Head of caudate nucleus (tissue), 42 donors: ENCODE measurements at places on chromosomes 5 and 9.
A peak's percentile ranks its signal among the peaks of the same experiment; 100 is the strongest.

- no peak for DNase-seq
Observed at GRCh38 chr5:153515301-153515700, 24.8 kb downstream of the GRIA1 start.

DNA sequence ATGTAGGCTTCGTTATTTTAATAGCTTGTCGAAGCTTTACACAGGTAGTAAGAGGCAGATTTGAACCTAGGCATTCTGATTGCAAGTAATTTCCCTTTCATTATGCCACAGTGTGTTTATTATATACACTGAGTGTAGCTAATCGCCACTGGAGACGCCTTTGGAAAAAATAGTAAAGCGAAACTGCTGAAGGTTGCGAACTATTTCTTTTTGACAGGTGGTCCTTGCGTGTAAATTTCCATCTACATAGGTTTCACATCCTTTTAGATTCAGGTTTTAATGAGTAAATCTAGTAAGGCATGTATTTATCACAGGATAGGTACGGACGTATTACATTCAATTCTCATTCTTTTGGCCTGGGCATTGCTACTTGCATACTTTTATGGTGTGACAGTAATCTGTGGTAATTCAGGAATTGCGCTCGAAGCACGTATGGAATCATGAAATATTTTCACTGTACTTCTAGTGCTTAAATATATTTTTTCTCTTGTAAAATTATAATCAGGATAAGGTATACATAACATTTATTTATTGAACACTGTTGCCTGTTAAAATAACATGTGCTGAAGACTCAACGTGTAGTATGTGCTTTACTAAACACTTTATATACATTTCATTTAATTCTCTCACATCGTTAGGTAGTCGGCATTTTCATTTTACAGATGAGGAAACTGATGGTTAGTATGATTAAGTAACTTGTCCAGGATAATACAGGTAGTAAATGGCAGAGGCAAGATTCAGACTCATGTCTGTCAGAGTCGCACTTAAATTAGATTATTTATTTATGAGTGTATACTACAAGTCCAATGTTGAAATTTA is 1.8 kb downstream of the MARCHF6 start:
- DNase-seq, result no peak

DNA sequence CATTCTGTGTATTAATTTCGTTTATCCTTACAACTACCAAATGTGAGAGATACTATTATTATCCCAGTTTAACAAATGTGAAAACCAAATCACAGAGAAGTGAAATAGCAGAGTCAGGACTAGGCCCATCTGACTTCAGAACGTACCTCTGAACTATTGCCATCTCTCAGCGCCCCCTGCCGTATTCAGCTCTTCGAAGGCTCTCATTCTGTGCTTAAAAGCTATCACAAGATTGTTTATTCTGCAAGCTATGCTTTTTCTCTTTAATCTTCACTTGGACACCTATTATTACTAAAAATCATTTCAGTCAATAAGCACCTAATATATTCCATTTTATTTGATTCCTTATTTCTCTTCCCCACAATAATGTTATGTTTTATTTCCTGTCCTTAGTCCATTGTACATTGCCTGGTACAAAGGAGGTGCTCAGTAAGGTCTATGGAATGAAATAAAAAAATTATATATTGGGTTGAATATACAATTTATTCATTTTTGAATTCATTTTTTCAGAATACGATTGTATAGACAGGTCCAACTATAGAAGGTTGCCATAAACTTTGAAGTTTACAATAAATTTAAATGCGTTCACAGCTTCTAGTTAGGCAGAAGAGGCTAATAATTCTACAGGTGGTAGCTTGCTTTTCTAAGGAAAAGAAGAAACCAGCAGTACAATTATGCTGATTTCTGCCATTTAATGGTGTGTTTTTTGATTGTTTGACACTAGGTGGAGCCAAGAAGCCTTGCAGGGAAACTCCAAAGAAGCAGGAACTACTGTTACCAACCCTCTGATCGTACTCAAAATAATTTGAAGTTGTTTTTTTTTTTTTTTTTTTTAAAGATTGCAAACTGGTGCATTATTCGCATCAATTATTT is 202.2 kb upstream of the DMRTA1 start:
- DNase-seq, result no peak

DNA sequence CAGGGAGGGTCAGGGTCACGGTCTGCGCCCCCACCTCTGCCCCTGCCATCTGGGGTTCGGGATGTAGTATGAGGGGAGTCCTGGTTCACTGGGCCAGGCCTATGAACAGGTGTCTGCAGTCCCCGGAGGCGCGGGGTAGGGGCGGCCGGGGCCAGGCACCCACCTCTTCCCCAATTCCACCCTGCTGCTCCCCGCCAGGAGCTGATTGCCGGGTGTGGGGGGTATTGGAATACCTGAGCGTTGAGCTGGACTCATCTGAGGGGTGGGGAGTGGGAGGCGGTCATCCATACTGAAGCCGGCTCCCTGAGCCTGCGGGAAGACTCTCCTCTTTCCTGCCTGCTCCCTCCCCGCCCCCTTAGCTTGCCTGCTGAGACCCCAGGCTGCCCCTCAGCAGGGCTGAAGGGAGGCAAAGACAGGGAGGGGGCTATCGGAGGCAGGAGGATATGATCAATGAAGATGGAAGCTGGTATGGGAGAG is 679 bp downstream of the SLC6A7 start:
- no peak for DNase-seq

- no peak for DNase-seq
Observed at GRCh38 chr5:62306323-62306895, 403 bp downstream of the KIF2A start.

GRCh38 chr5:22899341-22899740 is 46.2 kb upstream of the CDH12 start:
- no peak for DNase-seq

DNA sequence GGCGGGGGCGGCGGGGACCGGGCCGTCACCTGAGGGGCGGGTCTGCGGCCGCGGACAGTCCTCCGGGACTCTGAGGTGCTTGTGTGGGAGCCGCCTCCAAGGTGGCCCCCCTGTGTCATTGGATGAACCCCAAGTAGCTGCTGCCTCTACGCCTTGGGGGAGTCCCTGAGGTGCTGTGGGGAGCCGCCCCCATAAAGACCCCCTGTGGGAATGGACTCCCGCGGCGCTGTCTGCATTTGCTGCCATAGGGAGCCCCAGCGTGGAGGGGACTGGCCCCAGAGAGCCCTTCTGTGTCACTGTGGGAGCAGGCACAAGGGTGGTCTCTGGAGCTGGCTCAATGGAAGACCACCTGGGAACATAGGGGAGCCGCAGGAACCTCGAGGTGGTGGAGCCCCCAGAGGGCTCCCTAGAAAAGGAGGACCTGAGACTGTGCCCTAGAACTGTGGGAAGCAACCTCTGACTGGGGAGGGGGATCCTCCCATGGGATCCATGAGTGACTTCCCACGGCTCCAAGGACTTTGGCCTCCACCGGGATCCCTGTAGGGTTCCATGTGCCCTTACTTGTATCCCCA is 412 bp downstream of the PHF24 start:
- no peak for DNase-seq

GRCh38 chr9:21121079-21121478 is 20.6 kb downstream of the IFNW1 start:
- no peak for DNase-seq

- DNase-seq, result no peak
Observed at GRCh38 chr9:121510766-121511550, 11.3 kb upstream of the GGTA1 start.

GRCh38 chr5:14816999-14817761 is 54.4 kb downstream of the ANKH start:
- DNase-seq, result no peak

DNA sequence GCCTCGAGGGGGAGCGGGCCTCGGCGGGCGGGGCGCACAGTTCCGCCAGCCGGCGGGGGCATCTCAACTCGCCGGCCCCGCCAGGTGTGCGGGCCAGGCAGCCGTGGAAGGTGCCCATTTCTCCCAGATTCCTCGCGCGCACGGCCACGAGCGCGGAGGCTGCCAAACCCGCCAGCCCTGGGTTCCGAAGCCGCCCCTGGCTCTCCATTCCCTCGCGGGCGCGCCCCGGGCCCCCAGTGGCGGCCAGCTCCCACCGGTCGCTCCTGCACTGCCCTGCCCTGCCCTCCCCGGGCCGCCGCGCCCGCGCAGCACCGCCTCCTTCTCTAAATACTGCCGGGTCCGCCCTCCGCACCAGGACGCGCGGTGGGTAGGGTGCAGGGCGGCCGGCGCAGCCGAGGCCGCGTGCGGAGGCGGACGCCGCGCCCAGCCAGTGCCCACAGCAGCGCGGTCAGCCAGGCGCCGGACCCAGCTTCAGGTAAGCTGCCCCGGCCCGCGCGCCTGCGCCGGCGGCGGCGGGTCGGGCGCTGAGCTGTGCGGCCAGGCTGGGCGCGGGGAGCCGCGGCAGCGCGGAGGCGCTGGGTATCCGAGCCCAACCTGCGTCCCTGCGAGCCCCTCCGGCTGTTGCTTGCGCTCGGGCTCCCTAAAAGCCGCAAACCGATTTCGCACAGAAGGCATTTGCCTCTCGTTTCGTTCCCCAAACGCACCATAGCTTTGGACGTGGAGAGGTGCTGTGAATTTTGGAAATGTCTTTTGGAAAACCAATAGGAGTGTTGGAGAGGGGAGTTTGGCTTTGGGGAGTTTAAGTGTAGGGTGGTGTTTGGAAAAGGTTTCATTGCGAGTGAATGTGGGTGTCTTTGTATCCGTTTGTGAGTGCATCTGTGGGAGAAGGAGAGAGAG is at the start of gene TMEM171:
TMEM171 (plus strand) TSS at position 354 of the 897 bp plus-strand sequence. CDS start 2,799 bp downstream, outside the sequence.
- DNase-seq, result peak; percentile 34

DNA sequence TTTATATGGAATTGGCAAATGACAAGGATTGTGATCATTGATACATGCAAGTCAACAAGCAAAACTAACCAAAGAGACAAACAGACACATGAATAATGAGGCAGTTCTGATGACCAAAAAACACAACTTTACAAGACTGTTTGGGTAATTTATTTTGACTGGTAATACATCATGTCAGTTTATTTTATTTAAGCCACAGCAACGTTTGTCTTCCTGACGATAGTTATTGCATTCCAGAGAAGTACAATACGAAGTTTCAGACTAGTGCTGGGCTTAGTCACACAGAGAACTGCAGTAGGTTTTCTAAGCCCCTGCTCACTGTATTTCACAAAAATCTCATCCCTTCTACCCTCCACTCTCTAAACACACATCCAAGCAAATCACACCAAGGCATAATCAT is 514.2 kb downstream of the RAB3C start:
- DNase-seq, result no peak

DNA sequence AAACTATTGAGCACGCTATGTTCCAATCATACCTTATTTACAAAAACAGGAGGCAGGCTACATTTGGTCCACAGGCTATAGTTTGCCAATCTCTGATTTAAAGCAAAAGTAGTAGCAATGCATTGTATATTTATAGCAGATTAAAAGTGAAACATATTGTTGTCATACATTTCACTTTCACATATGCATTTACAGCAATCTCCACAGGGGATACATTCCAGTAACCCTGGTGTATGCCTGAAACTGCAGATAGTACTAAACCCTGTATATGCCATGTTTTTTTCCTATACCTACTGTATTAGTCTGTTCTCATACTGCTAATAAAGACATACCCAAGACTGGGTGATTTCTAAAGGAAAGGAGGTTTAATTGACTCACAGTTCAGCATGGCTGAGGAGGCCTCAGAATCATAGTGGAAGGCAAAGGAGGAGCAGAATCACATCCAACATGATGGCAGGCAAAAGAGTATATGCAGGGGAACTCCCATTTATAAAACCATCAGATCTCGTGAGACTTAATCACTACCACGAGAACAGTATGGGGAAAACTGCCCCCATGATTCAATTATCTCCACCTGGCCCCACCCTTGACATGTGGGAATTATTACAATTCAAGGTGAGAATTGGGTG is 5.9 kb upstream of the CSF1R start:
- no peak for DNase-seq

- DNase-seq, result no peak
Observed at GRCh38 chr5:52638732-52639131, 149.0 kb upstream of the ITGA1 start.

- DNase-seq, result no peak
Observed at GRCh38 chr9:131114084-131114535, 11.3 kb upstream of the NUP214 start.

DNA sequence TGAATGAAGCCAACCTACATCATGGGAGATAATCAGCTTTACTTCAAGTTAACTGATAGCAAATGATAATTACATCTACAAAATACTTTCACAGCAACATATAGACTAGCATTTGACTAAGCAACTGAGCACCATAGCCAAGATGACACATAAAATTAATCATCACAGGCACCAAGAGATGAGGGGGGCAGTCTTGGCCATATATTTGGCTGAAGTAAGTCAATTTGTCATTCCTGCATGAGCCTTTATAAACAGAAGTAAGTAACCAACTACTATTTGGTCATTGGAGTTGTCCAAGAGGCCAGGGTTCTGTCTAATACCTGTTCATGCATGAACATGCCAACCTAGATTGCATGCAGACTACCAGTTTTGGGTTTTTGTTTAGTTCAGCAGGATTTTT is 53.6 kb downstream of the PDCD1LG2 start:
- no peak for DNase-seq

GRCh38 chr5:139746691-139747582 is 48.7 kb upstream of the PSD2 start:
- no peak for DNase-seq

DNA sequence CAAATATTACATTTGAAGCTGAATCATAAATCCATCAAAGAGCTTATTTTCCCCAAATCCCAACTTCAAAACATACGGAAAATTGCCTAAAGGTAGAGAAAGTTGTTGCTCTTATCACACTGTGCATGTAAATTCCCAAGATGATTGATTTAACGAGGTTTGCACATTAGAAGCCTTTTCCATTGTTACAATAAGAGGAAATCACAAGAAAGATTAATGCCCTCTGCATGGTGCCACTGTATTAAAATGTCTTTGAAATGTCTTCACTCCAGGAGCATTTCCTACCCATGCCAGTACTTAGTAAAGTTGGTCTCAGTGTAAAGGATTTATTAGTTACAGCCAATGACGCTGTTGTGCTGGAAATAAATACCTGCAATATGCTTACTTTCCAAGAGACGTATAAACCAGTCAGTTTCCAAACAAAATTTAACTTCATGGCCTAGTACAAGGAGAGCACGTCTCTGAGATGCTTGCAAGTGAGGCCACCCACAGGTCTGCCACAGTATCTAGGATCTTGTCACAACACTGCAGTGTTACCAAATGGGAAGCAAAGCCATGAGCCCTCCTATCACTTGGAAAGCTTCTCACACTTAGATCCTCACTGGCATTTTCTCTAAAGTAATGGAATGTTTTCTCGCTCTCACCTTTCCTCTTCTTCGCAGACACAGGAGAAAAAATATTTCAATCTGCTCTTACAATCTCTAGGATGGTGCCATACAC is 112.4 kb downstream of the CETN3 start:
- no peak for DNase-seq

DNA sequence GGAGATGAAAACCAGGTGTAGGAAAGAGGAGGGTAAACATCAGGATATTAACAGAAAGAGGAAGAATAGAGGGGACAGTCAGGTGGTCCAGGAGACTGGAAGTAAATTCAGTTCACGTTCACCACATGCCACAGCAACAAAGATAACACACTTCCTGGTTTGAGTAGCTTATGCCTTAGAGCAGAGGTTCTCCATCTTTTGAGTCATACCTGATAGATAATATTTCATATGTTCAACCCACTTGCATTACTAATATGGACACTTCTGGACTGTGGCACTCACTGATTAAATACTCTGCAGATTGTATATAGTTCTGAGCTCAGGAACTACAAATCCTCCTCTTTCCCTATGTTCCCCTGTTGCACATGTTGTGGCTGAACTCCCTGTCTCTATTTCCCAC is 179.9 kb upstream of the NR3C1 start:
- DNase-seq, result no peak
